ENCODE measurements at places on chromosomes 16 and 17.

DNA sequence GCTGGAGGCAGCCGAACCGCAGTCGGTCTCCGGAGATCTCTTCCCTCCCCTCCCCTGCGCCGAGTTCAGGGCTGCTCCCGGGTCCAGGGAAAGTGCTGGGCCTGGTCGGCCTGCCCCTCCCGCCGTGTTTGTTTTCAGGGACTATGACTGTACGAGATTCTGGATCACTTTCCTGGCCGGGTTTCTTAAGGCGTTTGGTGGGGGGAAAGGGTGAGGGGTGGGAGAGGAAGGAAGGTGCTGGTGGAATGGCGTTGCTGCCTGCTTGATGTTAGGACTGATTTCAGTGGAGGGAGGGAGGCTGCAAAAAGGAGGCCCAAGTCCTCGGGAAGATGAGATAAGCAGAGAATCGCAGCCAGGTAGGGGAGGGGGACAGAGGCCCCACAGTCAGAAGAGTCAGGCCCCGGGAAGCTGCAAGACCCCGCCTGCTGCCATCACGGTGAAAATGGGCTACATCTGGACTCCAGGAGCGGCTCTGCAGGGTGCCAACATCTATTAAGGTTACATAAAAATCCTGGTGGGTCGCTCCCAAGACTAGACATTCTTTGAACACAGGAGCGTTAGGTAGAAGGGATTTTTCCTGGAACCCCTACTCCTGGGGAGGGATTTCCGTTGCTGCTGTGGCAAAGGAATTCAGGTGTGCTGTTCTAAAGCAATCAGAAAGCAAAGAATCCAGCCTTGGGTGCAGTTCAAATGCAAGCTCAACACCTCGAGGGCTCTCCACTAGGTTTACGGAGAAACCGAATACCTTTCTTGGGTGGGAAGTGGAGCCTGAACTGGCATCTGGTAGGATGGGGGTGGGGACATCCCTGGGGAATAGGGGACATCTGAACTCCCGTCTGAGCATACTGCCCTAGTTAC, 1.2 kb downstream of the ARHGAP44 start:
- DNase-seq, result no peak

- DNase-seq, result peak; percentile 32
Measured at GRCh38 chr16:2152695-2153506, 2.7 kb upstream of the TRAF7 start.

DNA sequence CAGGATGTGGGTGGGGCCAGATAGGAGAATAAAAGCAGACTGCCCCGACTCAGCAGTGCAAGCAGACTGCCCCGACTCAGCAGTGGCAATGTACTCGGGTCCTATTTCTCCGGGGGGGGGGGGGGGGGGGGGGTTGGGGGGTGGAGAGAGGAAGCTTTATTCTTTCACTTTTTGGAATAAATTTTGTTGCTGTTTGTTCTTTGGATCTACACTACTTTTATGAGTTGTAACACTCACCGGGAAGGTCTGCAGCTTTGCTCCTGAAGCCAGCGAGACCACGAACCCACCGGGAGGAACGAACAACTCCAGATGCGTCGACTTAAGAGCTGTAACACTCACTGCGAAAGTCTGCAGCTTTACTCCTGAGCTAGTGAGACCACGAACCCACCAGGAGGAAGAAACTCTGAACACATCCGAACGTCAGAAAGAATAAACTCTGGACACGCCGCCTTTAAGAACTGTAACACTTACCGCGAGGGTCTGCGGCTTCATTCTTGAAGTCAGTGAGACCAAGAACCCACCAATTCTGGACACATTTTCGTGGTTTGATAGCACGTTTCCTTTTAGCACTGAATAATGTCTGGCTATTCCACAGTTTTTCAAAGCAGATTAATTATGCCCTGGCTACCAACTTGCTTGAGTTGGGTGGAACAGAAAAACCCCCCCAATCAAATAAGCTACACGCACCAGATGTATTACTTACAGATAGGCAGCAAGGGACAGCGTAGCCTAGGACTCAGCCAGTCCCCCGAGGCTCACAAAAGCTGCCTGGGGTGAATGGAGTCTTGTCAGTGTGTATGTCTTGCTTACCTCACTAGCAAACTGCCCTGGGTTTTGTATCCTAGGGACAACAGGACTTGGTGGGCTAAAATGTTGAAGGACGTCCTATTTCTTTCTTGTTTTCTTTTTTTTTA, 11.9 kb downstream of the FZD2 start:
- no peak for DNase-seq

DNA sequence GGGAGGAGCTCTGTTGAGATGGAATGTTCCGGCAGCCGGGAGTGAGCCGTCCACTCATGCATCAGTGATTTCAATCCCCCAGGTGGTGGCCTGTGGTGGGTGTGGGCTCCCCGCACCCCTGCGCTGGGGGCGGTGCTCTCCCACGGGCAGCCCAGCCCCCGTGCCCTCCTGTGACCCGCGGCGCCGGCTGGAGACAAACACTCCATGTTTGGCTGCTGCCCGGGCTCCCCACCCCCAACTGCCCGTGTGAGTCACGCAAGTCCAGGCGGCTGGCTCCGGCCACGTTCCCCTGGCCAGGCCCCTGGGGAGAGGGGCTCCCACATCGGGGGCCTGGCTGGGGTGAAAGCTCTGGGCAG, 29.4 kb downstream of the CACNA1H start:
- DNase-seq, result peak; percentile 91

GRCh38 chr16:78437352-78437968, 338.0 kb downstream of the WWOX start:
- DNase-seq, result peak; percentile 9

- DNase-seq, result no peak
Measured at GRCh38 chr16:84690088-84690819, 9.5 kb upstream of the USP10 start.

- DNase-seq, result peak; percentile 31
Measured at GRCh38 chr16:3754081-3754703, 36.9 kb upstream of the TRAP1 start.

DNA sequence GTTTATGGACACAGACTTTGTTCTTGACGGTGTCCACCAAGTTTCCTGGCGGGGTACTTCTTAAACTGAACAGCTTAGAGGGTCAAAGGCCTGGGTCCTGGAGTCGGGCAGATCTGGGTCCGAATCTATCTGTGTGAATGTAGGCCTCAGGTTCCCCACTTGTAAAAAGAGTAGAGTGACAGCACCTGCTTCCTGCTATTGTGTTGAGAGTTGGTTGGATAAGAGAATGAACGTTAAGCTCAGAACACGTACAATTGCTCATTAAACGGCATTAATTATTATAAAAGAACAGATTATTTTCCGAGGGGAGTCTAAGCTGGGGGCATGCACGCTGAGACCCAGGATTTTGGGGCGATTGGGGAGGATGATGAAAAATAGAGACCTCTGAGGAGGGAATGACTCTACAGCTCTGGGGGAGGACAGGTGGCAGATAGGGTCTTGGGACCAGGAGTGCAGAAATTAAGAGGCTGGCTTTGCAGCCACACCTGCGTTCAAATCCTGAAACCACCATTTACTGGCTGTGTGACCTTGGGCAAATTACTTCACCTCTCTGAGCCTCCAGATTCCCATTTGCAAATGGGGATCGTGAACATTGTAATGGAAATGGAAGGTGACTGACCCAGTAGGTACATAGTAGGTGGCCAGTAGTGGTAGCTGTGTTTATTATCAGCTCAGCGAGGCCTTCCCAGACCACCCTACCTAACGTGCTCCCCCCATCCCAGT, 862 bp downstream of the CLEC16A start:
- DNase-seq, result no peak

GRCh38 chr17:16297367-16298139, 55.7 kb downstream of the CENPV start:
- no peak for DNase-seq

DNA sequence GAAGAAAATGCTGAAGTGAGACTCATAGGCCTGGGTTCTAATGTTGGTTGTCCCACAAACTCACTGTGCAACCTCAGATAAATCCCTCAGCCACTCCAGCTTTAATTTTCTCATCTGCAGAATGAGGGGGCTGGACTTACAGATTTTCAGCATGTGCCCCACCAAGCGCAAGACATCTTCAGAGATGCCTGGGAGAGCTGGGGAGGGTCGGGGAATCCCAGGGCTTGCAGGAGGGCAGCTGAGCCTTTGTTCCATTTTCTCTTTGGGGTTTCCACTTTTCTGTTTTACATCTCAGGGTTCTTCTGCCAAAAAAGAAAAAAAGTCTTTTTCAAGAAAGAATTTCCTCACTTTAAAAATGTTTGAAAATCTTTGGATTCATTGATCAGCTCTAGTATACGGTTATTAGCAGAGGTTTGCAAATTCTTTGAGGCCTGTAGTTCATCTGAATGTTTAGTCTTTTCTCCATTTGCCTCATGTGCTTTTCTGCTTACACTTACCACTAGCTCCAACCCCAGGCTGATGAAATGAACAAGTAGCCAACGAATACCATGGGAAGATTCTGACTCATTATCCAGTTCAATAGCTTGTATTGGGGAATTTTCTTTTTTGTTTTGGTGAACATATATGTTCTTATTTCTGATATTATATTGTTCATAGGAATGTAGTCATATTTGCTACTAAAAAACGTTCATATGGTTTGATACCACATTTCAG, 56.4 kb downstream of the CHD9 start:
- DNase-seq, result no peak

- DNase-seq, result no peak
Measured at GRCh38 chr16:53356478-53357207, 77.6 kb upstream of the RBL2 start.

DNA sequence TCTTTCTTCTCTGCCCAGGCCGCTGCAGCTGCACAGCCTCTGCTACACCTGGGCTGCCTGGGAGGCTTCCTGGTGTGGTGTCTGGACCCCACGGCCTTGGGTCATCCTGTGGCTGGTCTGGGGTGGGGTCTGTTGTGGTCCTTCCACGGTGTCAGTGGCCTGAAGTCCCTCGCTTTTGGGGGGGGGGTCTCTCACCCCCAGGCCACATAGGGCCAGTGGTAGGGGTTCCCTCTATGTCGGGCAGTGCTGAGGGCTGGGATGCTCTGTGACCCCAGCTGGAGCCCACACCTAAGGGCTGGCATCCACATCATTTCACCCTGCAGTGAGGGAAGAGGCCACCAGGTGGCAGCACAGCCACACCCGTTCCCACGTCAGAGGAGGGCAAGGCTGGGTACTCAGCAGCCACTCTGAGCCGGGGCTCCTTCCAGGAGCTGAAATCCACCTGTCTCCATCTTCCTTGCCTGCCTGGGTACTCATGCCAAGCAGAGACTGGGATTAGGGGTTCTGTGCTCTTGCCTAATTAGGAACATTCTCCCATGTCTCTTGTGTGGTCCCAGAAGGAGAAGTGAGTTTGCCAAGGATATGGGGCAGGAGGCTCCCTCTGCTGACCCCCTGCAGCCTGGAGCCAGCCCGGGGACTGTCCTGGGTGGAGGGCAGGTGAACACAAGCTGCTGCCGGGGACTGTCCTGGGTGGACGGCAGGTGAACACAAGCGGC, 13.0 kb downstream of the ENGASE start:
- DNase-seq, result peak; percentile 25

- no peak for DNase-seq
Measured at GRCh38 chr16:1906846-1907165, 11.4 kb downstream of the HS3ST6 start.

Measured in astrocyte of the spinal cord (primary cell).